ENCODE measurements at places on chromosomes 1 and 21.
A peak's percentile ranks its signal among the peaks of the same experiment; 100 is the strongest.

GRCh38 chr1:198679535-198680173 lies 40.8 kb downstream of the PTPRC start:
- DNase-seq = no peak

- DNase-seq = no peak
Measured at GRCh38 chr21:25361097-25361496, 246.2 kb downstream of the MRPL39 start.

GRCh38 chr1:15423355-15424077 lies 13.8 kb downstream of the EFHD2 start:
- no peak for DNase-seq

DNA sequence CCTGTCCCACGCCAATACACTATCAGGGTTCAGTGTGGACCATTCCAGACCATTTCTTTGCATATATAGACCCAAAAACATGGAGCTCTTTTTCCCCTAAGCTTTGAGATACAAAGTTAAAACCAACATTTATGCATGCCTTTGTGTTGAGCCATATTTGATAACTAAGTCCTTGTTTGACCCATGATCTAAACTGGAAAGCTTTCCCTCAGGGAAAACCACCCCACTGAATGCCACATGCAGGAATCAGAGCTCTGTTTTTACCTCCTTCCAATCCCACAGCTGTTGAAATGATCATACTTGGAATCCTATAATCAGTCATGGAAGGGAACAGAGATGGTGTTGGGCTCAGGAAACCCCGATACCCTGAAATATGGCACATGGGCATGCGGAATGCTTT lies 14.8 kb upstream of the SLC45A1 start:
- peak; percentile 79 for DNase-seq

- DNase-seq = no peak
Measured at GRCh38 chr21:29233611-29234540, 64.8 kb upstream of the BACH1 start.

- DNase-seq = no peak
Measured at GRCh38 chr1:235093013-235093695, 35.5 kb downstream of the TOMM20 start.

GRCh38 chr1:30475201-30475600 lies 248.2 kb downstream of the MATN1 start:
- DNase-seq = no peak

GRCh38 chr1:27548858-27549719 lies 54.9 kb downstream of the AHDC1 start:
- no peak for DNase-seq

DNA sequence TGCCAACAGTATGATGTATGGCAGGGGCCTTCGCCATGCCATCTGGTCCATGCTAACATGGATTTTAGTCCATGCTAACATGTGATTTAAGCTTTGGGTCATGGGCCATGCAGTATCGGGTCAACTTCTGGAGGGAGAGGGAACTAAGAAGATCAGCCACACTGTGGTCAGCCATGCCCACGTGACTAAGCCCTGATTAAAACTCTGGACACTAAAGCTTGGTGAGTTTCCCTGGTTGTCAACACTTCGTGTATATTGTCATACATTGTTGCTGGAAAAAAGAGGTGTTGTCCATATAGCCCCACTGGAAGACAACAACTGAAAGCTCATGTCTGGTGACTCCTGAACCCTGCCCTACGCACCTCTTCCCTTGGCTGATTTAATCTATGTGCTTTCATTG lies 90.5 kb downstream of the SUSD4 start:
- DNase-seq = no peak

- no peak for DNase-seq
Measured at GRCh38 chr1:11767922-11768704, 6.1 kb downstream of the C1orf167 start.

- DNase-seq = no peak
Measured at GRCh38 chr1:77652268-77652667, 30.2 kb downstream of the ZZZ3 start.

GRCh38 chr21:24823247-24823646 lies 784.0 kb downstream of the MRPL39 start:
- no peak for DNase-seq

- DNase-seq = no peak
Measured at GRCh38 chr1:106817575-106817974, 238.9 kb upstream of the PRMT6 start.

DNA sequence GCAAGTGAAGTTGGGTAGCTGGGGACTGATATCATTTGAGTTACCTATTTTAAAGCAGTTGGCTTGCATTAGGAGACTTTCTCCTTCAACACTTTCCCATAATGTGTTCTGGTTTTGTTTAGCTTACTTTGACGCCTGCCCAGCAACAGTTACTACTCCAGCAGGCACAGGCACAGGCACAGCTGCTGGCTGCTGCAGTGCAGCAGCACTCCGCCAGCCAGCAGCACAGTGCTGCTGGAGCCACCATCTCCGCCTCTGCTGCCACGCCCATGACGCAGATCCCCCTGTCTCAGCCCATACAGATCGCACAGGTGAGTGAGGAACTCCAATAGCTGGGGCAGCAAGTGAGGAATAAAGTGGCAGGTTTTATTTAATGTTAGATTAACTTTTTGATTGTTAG lies 144.3 kb downstream of the CD247 start:
- DNase-seq = no peak

DNA sequence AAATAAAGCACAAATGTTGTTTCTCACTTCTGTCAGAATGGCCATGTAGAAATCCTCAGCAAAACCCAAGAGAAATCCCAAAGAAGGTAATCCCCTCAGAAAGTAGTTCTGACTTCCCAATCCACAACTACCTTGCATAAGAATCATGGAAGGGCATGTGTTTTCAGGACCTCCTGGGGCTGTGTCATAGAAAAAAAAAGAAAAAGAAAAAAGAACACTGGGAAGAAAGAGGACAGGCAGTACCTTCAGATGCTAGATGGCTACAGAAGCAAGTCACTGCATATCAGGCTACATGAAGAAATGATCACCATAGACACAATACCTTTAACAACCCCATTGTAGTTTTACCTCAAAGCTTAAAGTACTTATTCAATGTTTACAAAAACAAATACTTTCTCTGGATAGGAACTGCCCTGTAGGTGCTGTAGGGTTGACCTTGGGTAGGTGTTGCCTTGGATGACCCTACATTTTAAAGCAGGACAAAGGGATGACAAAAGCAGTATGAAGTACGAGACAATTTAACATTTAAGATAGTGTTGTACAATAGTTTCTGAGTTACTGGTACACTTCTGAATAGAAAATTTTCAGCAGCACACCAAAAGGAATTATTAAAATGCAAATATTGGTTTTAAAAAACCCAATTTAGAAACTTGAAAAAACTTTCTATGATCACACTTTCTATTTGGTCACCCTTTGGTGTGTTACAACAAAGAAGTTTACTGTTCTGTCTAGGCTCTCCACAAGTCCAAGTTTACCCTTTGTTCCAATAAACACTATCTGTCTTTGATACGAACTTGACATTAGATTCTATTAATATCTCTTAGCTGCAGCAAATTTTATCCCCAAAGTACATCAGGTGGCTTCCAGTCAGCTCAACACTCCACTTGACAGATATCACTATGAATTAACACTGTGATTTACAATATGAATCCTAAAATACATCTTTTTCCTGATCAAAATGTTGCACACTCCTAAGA lies 5.0 kb downstream of the TRIT1 start:
- no peak for DNase-seq

- no peak for DNase-seq
Measured at GRCh38 chr1:199758626-199759255, 268.8 kb upstream of the NR5A2 start.

DNA sequence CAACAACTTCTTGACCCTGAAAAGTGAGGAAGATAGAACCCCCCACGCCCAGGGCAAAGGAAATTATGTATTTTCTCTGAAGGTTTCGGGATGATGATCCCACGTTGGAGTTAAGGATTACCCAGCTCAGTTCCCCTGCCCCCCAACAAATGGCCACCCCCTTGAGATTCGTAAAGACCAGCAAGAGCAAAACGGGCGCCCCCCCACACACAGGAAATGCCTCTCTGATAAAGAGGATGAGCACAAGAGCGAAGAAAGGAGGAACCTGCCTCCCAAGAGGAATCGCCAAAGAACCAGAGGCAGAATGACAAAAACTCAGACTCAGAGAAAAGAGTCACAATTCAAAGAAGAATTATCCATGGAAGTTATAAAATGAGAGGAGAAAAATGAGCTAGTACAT lies 576.9 kb downstream of the MATN1 start:
- DNase-seq = no peak

DNA sequence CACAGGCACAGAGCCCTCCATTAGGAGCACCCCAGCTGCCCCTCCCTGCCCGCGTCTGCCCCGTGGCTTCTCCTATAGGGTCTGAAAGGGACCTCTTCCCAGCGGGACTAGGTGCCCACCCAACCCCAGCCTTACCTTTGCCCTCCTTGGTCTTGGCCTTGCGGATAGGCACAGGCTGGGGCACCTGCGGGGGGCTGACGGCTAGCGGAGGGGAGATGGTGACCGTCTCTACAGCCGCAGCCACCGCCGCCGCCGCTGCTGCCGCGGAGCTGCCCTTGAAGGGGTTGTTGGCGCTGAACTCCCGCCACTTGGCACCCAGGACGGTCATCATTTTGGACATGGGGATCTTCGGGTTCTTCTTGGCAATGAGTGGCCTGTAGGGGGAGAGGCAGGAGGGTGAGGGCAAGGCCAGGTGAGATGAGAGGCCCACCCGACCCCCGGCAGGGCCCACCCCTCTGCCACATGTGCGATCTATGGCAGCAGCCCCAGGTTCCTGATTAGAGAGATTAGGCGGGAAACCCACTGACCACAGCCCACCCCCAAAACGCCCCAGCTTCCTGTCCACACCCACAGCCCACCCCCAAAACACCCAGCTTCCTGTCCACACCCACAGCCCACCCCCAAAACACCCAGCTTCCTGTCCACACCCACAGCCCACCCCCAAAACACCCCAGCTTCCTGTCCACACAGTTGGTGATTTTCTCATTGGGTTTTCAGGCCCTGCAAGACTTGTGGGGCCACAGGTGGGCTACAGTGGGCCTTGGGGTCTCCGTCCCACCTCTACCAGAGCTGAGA lies 25.4 kb downstream of the CHD5 start:
- no peak for DNase-seq

DNA sequence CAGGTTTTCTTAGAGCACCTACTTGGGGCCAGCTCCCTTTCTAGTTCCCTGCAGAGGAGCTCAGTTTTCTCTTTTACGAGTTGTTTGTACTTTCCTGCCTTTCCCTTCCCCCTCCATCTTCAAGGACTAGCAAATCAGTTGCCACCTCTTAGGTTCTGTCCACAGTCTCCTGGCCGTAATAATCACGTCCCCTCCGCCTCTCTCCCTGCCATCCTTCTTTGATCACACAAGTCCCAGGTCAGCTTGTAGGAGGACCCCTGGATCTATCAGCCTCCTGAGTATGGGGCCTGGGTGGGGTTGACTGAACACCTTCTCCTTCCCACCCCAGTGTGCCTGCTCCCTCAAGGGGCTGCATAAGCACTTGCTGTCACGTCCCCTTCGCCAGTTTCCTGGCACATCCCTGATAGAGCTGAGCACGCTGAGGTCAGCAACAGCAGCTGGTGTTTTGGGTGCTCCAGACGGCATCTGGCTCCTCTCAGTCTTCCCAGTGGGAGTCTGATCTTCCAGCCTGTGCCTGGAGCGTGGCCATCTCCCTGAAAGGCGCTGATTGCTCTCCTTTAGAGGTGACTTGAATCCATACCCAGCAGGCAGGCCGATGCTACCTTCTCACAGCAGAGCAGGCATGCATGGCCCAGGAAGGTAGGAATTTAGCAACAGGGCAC lies 216.1 kb upstream of the TMEM51 start:
- no peak for DNase-seq

DNA sequence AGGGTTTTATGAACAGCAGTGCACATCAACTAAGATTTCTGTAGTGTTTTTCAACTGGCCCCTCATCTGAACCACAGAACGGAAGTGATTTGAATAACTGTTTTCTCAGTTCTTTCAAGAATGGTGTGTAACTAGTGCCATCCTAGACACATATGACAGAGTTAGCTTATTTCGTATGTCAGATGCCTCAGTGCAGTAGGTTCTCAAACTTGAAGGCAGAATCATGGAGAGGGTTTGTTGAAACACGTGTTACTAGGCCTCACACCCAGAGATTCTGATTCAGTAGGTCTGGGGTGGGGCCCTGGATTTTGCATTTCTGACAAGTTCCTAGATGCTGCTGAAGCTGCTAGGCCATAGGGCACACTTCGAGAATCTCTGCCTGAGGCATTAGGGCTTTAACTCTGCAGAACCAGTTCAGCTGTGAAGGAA lies 49.0 kb downstream of the SCCPDH start:
- DNase-seq = no peak

- no peak for DNase-seq
Measured at GRCh38 chr1:63865561-63865960, 91.7 kb downstream of the ROR1 start.

- no peak for DNase-seq
Measured at GRCh38 chr1:47460456-47460855, 22.6 kb downstream of the FOXD2 start.

DNA sequence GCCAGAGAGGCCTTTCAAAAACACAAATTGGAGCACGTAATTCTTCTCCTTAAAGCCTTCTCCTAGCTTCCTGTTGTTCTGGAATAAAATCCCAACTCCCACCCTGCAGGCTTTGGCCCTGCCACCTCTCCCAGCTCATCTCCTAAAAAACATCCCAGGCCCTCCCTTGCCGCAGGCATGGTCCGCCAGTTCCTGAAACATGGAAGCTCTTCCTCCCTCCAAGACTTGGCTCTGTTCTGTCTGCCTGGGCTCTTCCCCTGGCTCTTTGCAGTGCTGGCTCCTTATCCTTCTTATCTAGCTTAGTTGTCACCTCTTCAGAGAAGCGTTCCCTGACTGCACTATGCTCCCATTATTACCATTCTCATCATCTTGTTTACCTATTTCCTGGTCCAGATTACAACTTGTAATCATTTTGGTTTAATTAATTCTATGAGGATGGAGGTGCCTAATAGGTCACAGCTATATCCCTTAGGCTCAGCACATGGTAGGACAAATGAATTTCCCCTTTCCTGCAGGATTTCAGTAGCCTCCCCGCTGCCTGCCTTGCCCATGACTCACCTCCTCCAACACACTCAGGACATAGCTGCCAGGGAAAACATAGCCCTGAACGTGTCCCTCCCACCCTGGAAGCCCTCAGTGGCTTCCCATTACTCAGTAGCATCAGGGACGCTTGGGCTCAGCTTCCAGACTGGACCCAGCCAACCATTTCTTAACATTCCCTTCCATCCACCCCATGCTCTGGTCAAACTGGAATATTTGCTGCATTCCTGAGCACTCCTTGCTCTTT lies 15.7 kb upstream of the IGSF21 start:
- DNase-seq = peak; percentile 25

GRCh38 chr21:34545079-34545884 lies 33.3 kb upstream of the KCNE1 start:
- DNase-seq = peak; percentile 38

- no peak for DNase-seq
Measured at GRCh38 chr1:33640114-33640660, 167.7 kb downstream of the ZSCAN20 start.

GRCh38 chr1:188642704-188643103 lies 1814.0 kb downstream of the PLA2G4A start:
- no peak for DNase-seq

GRCh38 chr21:26332867-26333266 lies 162.3 kb upstream of the APP start:
- DNase-seq = no peak

GRCh38 chr1:112904071-112904830 lies 51.7 kb downstream of the SLC16A1 start:
- peak; percentile 97 for DNase-seq

Measured in NCI-H226 (cell line).